ENCODE measurements at places on chromosomes 3 and 15. TPM values are rescaled to one million over a fixed set of nuclear protein-coding genes. Genes with fewer than 3 reads are reported as not detected.

DNA sequence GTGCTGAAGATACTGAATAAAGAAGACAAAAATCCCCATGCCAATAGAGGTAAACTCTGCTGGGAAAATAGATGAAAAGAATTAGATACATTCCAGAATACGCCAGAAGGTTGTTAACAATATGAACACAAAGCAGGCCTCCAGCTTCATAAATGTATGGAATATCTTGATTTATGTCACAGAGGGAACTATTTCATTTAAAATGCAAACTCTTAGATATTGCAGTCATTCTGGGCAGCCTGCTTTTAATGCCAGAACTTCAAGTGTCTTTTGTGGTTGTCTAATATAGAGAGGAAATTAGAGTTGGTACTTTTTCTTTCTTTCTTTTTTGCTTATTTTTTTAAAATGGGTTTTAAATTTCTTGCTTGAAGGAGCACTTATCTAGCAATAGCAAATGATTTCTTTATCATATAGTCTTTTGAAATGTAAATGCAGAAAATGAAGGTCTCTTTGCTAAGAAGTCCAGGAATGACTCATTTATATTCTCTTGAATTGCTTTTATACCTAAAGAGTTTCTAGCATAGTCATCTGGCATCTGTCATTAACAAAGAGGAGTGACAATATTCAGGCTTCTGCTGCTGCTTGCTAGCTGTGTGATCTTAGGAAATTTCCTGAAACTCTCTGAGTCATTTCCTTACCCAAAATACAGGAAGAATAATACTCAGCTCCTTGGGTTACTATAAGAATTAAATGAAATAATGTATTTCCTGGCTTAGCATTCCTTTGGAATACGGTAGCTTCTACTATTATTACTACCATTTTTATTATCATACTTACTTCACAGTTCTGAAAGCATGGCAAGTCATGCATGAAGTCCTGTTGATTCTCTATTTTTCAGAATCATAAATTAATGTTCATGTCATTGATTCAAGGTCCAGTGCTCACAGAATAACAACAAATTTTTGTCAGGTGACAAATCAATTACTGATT, 527.6 kb downstream of the DIPK2A start:
- DNase-seq: peak; percentile 7

- peak; percentile 89 for DNase-seq
These were observed 29.5 kb upstream of the USP3 start for GRCh38 chr15:63474810-63475316.

GRCh38 chr3:61030469-61031035, 220.7 kb downstream of the FHIT start:
- no peak for DNase-seq

- DNase-seq: no peak
These were observed 7.1 kb upstream of the SSUH2 start for GRCh38 chr3:8651418-8652323.

OSTN gene
- not detected for total RNA-seq

FRMD5 gene
- total RNA-seq: 2.0 TPM

EAF1 gene
- total RNA-seq: 34.0 TPM

- DNase-seq: no peak
These were observed 13.0 kb downstream of the EFCC1 start for GRCh38 chr3:129014148-129014547.

DNA sequence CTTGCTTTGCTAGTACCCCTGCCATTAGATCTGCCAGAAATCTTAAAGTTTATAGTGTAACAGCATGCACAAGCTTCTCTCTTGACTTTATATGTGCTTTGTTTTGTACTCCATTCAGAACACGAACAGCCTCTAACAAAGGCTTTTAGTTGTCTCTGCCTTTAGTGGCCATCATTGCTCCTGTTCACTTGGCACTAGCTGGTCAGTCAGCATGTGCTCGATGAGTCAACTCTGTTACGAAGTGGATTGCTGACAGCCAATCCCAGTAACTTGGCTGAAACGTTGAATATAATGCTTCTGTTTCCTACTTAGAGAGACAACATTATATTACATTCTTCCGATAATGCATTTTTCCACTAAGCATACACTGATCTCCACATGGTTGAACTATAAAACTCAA, 349.2 kb downstream of the NAALADL2 start:
- peak; percentile 25 for DNase-seq

GRCh38 chr15:70199124-70199482, 101.4 kb upstream of the TLE3 start:
- DNase-seq: no peak

DNA sequence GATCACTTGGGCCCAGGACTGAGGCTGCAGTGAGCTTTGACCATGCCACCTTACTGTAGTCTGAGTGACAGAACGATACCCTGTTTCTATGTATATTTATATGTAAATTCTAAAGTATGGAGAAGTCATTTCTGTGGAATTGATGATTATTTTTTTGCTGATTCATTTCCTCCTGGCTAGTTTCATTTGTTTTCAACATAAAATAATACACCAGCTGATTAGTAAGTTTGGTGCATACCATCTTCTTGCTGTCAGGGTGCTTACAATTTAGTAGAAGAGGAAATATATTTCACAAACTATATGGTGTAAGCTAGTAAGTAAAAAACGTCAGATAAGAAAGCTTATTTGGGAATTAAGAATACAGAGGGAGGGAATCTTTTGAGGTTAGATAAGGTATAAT, 36.0 kb downstream of the SLC25A26 start:
- DNase-seq: no peak

GRCh38 chr3:168968609-168969008, 694.9 kb downstream of the MECOM start:
- no peak for DNase-seq

SEMA5B gene
- total RNA-seq: under 0.01 TPM
